ENCODE measurements at places on chromosomes 2 and 18.
A peak's percentile ranks its signal among the peaks of the same experiment; 100 is the strongest.

- DNase-seq = no peak
Measured at GRCh38 chr2:6927186-6927585, 10.0 kb downstream of the RNF144A start.

DNA sequence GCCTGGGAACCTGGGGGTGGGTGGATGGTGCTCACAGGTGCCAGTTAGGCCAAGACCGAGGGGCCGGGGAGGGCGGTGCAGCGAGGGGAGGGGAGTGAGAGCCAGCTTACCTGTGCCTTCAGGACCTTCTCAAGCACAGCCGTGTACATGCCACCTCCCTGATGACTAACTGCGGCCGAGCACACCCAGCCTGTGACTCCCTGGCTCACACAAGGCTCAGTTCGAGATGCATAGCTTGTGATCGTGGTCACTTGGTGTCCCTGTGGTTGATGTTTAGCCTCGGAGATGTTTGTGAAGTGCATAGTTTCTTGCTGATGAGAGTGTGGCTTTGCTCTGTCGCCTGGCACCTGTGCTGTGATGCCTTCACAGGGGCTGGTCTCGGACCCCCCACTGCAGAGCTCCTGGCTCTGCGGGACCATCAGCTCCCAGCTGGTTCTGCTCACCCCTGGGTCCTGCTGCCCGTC, 84.5 kb upstream of the ODC1 start:
- DNase-seq = no peak

DNA sequence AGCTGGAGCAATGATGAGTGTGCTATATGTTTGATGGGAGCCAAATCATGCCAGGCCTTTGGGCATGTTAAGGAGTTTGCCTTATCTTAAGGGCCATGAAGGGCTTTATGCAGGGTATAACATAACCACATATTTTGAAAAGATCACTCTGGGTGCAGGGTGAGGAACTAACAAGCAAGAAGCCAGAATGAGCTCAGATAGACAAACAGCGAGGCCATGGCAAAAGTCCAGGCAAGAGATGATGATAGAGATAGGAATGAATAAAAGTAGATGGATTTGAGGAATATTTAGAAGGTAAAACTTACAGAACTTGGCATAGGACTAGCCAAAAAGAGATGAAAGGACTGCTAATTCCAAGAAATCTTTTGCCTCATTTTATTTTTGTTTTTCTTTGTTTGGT, 6.7 kb downstream of the GALNT3 start:
- DNase-seq = no peak

DNA sequence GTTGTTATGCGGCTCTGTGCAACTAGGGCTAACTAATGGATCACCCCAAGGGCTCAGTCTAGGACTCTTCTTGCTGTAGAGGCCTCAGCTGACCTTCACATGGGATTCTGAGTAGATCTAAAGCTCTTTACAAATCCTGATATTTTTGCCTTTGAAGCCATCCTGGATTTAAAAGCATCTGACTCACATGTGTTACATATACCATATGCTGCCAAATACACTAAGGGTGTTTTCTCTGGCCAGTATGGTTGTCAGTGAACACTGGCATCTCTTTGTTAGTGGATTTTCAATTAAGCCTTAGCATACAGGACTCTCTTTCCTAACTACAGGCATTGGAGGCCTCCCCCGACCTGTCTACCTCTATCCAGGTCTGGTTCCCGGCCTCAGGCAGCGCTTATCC, 992.8 kb upstream of the FANCL start:
- DNase-seq = no peak

DNA sequence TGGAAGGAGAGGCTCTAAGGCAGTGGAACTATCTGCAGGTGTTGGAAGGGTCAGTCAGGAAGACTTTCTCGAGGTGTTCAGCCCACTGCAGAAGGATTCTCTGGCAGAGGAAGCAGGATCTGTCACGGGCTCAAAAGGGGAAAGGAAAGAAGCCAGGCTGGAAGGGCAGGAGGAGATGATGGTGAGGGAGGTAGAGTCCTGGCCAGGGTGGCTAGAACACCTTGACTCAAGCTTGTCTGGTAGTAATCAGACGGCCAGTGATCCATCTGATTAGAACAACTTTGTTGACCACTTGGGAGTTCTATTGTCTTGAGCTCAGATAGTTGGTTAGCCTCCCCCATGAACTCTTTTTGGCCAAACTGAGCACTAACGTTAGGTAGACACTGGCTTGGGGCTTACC, 9.7 kb upstream of the ATOH8 start:
- no peak for DNase-seq

DNA sequence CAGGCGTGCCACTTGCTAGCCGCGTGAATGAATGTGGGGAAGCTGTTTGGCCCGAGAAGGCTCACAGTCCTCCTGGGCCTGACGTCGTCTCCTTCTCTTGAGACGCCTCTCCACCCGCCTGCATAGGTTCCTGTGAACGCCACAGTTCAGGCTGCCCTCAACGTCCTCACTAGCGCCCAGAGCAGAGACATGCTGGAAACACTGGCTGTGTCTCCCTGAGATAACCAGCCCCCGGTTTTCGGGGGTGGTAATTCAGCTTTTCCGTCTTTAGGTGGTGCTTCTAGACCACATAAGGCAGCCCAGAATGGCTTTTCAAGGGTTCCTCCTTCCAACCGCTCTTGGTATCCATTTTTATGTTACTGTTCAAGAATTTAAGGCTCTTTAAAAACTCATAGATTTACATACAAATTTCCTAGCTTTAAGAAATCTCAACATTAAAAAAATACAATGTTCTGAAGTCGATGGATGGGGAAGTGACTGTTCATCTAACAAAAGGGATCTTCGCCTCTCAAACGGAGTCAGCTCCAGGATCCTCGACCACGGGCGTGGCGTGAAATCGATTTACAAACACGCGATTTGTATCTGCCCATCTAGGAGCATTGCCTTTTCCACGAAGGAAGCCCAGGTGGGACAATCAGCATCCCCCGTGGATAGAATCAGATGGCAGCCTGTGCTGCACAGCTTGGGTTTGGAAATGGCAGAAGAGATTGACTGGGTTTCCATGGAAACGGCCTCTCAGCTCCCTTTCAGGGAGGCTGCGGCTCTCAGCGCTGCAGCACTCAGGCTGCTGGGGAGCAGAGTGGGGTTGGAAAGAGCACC, 110.6 kb upstream of the PXDN start:
- DNase-seq = peak; percentile 17

- peak; percentile 11 for DNase-seq
Measured at GRCh38 chr2:31889044-31889443, 121.8 kb downstream of the MEMO1 start.

GRCh38 chr2:83661711-83662110, 797.4 kb downstream of the SUCLG1 start:
- no peak for DNase-seq

DNA sequence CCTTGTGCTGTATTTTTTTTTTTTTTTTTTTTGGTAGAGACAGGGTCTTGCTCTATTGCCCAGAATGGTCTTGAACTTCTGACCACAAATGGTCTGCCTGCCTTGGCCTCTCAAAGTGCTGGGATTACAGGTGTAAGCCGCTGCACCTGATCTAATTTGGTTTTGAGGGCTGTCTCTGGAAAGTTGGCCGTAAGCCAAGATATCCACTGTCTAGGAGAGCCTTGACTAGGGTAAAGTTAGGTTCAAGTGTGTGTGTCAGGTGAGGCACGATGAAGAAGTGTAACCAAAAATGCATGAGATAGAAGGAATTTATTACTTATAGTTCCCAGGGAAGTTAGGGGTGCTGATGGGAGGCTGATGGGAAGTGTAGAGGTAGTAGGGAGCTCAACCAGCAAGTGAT, 46.7 kb downstream of the INO80C start:
- DNase-seq = no peak

DNA sequence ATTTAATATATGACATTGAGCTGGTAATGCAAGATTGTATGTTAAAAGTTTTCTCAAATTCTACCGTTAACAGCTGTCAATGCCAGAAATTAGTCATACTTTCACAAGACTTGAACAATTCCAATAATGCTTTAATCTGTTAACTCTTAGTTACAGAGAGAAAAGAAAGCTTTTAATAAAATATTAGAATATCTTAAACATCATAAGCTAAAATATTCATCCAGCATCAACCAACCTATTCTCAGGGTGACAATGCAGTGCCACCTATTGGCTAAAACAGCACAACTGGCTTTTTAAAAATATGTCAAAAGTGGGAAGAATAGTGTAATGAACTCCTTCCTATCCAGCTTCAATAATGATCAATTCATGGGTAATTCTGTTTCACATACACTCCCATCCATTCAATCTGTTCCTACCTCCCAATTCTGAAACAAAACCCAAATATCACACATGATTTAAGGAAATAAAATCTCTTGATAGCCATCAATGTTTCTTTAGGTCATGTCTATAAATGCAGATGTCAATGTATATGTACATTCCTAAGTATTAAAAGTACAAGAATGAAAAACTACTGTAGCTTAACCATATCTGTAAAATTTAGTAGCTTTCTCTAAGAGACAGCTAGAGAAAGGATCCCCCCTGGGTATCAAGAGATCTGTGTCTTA, 79.8 kb upstream of the CCDC141 start:
- DNase-seq = peak; percentile 60

- no peak for DNase-seq
Measured at GRCh38 chr2:189293164-189293563, 113.6 kb upstream of the COL5A2 start.

DNA sequence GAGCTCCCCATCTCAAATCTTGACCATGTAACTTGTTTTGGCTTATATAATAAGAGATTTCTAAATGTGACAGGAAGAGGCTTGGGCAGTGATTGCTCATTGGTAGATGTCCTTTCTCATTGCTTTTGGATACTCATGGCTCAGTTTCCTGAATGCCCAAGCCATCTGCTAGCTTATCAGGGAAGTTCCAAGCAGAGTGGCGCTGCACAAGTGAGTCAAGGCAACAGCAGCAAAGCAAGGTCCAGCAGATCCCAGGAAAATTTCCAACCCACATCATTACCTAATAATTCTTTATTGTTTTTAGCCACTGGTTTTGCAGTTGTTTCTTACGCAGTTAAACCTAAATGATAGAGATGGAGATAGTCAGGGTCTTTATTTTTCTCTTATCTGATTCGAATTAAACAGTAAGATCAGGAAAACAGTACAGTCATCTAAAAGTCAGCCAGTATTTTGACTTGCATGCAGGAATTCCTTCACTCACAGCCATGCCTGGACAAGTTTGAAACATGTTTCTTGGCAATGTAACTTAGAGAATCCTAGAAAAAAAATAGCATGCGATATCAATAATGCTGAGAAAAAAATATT, 349.7 kb upstream of the TMEFF2 start:
- no peak for DNase-seq

DNA sequence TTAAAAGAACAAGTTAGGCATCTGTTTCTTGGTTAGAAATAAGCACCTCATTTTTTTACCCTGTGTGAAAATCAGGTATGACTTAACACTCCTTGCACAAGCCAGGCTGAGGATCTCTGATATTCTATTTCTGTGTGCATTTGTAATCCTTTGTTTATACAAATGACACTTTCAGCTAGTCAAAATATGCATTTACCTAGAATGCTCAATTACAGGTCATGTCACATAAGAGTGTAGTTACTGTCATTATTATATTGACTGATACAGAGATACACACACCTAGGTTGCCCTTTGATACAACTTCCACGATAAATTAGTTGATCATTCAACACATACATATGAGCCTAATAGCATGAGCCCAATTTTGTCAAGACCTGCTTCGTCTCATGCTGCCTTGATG, 144.3 kb downstream of the CHST9 start:
- no peak for DNase-seq

GRCh38 chr2:39932198-39932597, 153.1 kb upstream of the THUMPD2 start:
- no peak for DNase-seq

DNA sequence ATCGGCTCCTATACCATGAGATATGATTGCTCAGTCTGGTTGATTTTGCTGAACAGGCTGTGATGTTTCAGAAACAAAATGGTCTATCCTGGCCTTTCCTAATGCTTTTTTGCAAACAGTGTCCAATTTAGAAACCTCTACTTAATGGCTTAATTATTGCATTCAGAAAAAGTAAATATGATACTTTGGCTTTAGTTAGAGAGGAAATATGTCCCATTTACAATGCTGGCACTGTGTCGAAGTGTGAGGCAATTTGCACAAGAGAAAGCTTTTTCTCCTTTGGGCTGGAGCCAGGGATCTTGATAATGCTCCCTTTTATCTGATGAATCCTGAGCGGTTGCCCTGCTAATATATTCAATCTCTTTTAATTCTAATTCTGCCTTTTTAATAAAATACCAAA, 418.9 kb downstream of the EPHA4 start:
- DNase-seq = no peak

- no peak for DNase-seq
Measured at GRCh38 chr2:157185476-157186227, 71.9 kb upstream of the GALNT5 start.

GRCh38 chr18:45008694-45009413, 328.2 kb downstream of the SETBP1 start:
- DNase-seq = no peak

- DNase-seq = no peak
Measured at GRCh38 chr2:105786231-105787230, 41.8 kb downstream of the NCK2 start.

- no peak for DNase-seq
Measured at GRCh38 chr2:47002480-47003381, 87.1 kb upstream of the MCFD2 start.

- no peak for DNase-seq
Measured at GRCh38 chr2:209431701-209432100, 7.9 kb downstream of the MAP2 start.

- peak; percentile 76 for DNase-seq
Measured at GRCh38 chr18:8988260-8988871, 114.1 kb upstream of the NDUFV2 start.

GRCh38 chr18:35479911-35480586, 17.7 kb downstream of the INO80C start:
- no peak for DNase-seq

DNA sequence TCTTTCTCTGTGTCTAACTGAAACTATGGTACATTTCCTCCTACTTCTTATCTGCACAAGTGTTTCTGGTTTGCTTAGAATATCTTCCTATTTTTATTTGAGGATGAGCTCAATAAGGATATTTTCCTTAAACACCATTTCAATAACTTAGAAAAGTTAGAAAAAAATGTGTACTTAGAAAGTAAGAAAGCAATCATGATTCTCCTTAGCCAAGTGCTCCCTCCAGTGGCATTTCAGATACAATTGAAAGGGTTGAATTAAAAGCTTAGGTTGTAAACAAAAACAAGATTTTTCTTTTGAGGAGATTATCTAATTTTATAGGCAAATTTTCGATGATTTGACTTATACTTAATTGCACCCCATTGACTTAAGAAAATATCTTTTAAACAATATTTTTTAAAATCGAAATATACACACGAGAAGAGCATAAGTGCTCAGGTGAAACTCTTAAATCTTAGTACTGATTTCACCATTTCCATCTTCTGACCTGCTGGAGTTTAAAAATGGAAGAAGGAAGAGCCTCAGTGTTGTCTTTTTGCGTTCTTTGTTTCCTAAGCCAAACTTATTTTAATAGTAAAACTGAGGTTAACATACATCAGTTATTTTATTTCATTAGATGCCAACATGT, 26.9 kb downstream of the C18orf63 start:
- DNase-seq = peak; percentile 67

GRCh38 chr2:199734651-199735050, 116.3 kb downstream of the FTCDNL1 start:
- DNase-seq = no peak

- DNase-seq = no peak
Measured at GRCh38 chr18:52376104-52376503, 36.1 kb downstream of the DCC start.

Measured in NAMALWA (cell line).